Right atrium auricular region (tissue), 2 donors: ENCODE measurements at places on chromosomes 12 and 14.

- no peak for DNase-seq
Measured at GRCh38 chr14:73717266-73717665, 3.1 kb upstream of the PNMA1 start.

DNA sequence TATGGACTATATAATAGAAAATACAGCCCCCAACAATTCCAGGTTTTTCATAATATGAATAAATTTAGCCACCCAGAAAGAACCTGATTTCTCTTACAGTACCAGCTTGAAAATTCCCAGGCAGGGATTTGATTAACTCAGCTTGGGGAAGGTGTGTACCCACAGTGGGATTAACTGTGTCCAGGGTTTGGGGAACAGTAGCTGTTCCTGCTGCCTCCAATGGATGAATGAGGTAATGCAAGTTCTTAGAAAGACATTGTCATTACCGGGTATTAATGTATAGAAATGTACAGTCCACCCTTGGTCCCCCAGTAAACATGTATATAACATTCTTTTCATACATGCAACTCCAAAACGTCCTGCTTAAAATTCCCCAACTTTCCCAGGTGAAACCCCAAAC lies 115.6 kb downstream of the LRIG3 start:
- DNase-seq = no peak

GRCh38 chr14:74425525-74426201 lies 347 bp downstream of the SYNDIG1L start:
- DNase-seq = no peak

GRCh38 chr12:12263909-12264308 lies 2.9 kb downstream of the LRP6 start:
- DNase-seq = no peak

GRCh38 chr12:67043771-67044170 lies 225.4 kb upstream of the CAND1 start:
- DNase-seq = no peak

- DNase-seq = no peak
Measured at GRCh38 chr12:9758119-9758518, 2.6 kb downstream of the CD69 start.

GRCh38 chr14:103334644-103335622 lies 896 bp downstream of the EIF5 start:
- peak; percentile 77 for DNase-seq

DNA sequence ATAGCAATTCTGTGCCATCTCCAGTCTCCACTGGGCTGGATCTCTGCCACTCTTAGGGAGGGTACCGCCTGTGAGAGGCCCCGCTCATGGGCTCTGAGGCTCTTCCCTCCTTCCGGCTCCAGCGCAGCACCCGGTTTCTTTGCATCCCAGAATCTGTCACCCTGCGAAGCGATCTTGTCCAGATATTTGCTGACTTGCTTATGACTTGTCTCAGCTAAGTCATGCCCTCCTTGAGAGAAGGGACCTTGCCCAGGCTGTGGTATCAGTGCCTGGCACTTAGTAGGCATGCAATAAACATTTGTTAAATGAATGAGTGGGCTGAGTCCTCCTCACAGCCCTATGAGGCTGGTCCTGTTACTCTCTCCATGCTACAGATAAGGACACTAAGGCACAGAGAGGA lies 13.4 kb downstream of the KRT80 start:
- DNase-seq = no peak
